ENCODE measurements at places on chromosomes 7 and 10. TPM values are rescaled to one million over a fixed set of nuclear protein-coding genes. Genes with fewer than 3 reads are reported as not detected.

GRCh38 chr7:101133621-101134398, 6.9 kb downstream of the SERPINE1 start:
- H3K4me1 ChIP-seq = peaks cover 7% of the 10 kb centered on the region
- no peaks in the 10 kb centered on the region for H3K27me3 ChIP-seq
- H3K36me3 ChIP-seq = no peaks in the 10 kb centered on the region
- no peak for DNase-seq
- H3K4me3 ChIP-seq = no peak overlapping the region
- H3K27ac ChIP-seq = no peak overlapping the region

- H3K36me3 ChIP-seq = no peaks in the 10 kb centered on the region
- H3K4me1 ChIP-seq = no peaks in the 10 kb centered on the region
- H3K27me3 ChIP-seq = no peaks in the 10 kb centered on the region
- no peak overlapping the region for H3K4me3 ChIP-seq
Observed at GRCh38 chr7:6172224-6172909, 100.1 kb downstream of the CYTH3 start.

DNA sequence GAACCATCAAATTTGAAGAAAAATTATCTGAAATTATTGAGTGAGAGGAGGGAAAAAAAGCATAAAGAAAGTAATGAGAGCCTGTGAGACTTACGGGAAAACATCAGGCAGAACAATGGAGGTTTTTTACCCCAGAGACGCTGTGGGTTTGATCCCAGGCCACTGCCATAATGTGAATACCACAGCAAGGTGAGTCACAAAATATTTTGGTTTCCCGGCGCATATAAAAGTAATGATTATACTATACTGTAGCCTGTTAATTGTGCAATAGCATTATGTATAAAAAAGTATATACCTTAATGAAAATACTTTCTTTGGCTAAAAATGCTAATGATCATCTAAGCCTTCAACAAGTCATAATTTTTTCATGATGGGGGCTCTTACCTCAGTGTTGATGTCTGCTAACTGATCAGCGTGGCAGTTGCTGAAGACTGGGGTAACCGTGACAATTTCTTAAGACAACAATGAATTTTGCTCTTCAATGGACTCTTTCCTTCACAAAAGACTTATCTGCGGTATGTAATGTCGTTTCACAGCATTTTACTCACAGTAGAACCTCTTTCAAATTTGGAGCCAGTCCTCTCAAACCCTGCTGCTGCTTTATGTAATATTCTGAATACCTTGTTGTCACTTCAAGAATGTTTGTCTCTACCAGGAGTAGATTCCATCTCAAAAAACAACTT, 97.0 kb upstream of the FAM20C start:
- H3K36me3 ChIP-seq = no peaks in the 10 kb centered on the region
- no peak overlapping the region for H3K27ac ChIP-seq
- H3K4me3 ChIP-seq = no peak overlapping the region
- H3K4me1 ChIP-seq = no peaks in the 10 kb centered on the region
- no peaks in the 10 kb centered on the region for H3K27me3 ChIP-seq

DNA sequence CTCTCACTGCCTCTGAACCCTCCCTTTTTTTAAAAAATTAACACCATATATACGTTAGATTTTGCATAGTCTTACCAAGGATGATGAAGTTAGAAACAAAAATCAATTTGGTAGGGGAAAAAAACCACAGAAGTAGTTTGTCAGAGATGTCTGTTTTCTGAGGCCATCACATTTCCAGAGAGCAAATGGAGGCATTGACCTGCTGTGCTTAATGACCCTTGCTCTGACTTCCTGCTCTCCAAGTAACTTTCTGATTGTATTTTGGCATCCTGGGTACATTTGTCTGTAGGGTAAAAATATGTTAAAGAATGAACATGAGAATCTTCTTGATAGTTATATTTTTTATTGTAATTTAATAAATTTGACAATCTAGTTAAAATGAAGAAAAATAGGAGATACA, 140.2 kb downstream of the LCOR start:
- H3K4me3 ChIP-seq = no peak overlapping the region
- H3K36me3 ChIP-seq = no peaks in the 10 kb centered on the region
- H3K4me1 ChIP-seq = no peaks in the 10 kb centered on the region
- H3K27ac ChIP-seq = no peak overlapping the region

The TMEM184A gene
- not detected for polyA plus RNA-seq

GRCh38 chr7:39683216-39683845, 60.0 kb downstream of the RALA start:
- DNase-seq = no peak
- H3K36me3 ChIP-seq = no peaks in the 10 kb centered on the region
- no peak overlapping the region for H3K4me3 ChIP-seq
- H3K27me3 ChIP-seq = no peaks in the 10 kb centered on the region
- H3K27ac ChIP-seq = no peak overlapping the region
- H3K4me1 ChIP-seq = no peaks in the 10 kb centered on the region
